NAMALWA (cell line): ENCODE measurements at places on chromosomes 2 and 18.

DNA sequence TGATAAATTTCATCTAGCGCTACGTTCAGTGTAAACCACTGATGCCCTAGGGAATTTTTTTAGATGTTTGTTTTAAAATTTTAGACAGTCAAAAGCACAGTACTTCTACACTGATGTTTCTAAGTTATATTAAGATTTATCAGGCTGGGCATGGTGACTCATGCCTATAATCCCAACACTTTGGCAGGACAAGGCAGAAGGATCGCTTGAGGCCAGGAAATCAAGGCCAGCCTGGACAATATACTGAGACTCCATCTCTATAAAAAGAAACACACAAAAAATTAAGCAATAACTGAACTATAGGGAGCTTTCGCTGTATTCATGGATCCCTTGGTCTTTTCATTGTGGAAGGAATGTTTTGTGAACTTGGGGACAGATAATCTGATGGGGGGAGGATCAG lies 50.6 kb upstream of the MAPRE2 start:
- no peak for DNase-seq

GRCh38 chr18:6949800-6950586 lies 167.6 kb downstream of the LAMA1 start:
- no peak for DNase-seq

GRCh38 chr18:37222999-37223378 lies 342.6 kb downstream of the CELF4 start:
- DNase-seq, result no peak

- DNase-seq, result no peak
Observed at GRCh38 chr18:76571689-76572088, 76.6 kb upstream of the ZNF516 start.

GRCh38 chr2:240403396-240404104 lies 31.9 kb upstream of the GPC1 start:
- DNase-seq, result no peak

GRCh38 chr2:104233591-104233990 lies 620.3 kb upstream of the POU3F3 start:
- no peak for DNase-seq

GRCh38 chr18:72820571-72820970 lies 47.2 kb downstream of the NETO1 start:
- no peak for DNase-seq

- DNase-seq, result no peak
Observed at GRCh38 chr2:38092196-38092902, 16.4 kb upstream of the CYP1B1 start.

GRCh38 chr2:49286045-49286444 lies 131.7 kb upstream of the FSHR start:
- DNase-seq, result no peak

DNA sequence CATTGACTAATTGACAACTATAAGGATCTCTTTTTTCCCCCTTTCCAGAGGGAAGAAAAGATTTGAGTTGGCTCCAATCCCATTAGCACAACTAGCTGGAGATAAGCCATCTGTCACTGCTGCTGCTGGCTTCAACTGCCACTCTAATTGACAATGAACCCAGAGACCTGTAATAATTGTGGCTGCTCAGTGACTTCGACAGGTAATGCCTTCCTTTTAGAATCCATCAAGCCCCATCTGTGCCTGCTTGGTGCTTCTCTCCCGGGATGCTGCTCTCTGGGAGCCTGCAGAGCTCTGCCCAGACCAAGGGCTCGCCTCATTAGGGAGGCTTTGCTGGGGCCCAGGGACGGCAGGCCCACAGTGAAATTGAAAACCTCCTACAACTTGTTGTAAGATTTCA lies 376.7 kb upstream of the SOX11 start:
- no peak for DNase-seq

- no peak for DNase-seq
Observed at GRCh38 chr18:59672235-59672711, 24.9 kb downstream of the CCBE1 start.

- peak; percentile 31 for DNase-seq
Observed at GRCh38 chr2:121603185-121603584, 46.1 kb downstream of the CLASP1 start.

- no peak for DNase-seq
Observed at GRCh38 chr2:28054916-28055315, 164.4 kb downstream of the BABAM2 start.

GRCh38 chr2:45134726-45135125 lies 125.5 kb upstream of the SIX2 start:
- DNase-seq, result peak; percentile 72

GRCh38 chr2:9824956-9825720 lies 18.1 kb upstream of the TAF1B start:
- DNase-seq, result no peak

DNA sequence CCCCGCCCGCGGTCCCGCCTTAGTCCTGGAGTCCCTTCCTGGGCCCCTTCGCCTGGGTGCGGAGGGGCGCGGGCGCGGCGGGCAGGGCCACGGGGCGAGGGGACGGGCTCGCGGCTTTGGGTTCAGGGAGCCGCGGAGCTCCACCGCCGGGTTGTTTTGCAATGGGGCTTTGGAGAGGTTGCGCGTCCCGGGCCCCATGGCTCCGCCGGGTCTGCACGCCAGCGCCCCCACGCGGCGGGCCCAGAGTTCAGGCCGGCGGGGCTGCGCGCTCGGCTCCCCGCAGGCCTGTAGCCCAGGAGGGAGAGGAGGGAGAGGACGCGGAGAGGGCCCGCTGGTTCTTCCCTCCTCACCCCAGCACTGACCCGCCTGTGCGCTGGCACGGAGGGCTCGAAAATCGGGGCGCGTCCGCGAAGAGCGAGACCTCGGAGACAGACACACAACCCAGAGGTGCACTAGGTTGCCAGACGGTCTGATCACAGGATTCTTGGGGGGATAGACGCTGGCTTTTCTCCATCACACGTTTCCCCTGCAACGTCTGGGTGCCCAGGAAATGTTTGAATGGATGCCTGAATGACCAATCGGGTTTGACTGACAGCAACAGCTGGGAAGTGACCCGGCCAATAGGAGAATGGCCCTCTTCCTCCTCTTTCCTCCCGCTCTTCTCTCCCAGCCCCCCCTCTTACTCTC lies 4.9 kb upstream of the SIX2 start:
- DNase-seq, result no peak

- no peak for DNase-seq
Observed at GRCh38 chr2:72083751-72084583, 63.7 kb downstream of the CYP26B1 start.

DNA sequence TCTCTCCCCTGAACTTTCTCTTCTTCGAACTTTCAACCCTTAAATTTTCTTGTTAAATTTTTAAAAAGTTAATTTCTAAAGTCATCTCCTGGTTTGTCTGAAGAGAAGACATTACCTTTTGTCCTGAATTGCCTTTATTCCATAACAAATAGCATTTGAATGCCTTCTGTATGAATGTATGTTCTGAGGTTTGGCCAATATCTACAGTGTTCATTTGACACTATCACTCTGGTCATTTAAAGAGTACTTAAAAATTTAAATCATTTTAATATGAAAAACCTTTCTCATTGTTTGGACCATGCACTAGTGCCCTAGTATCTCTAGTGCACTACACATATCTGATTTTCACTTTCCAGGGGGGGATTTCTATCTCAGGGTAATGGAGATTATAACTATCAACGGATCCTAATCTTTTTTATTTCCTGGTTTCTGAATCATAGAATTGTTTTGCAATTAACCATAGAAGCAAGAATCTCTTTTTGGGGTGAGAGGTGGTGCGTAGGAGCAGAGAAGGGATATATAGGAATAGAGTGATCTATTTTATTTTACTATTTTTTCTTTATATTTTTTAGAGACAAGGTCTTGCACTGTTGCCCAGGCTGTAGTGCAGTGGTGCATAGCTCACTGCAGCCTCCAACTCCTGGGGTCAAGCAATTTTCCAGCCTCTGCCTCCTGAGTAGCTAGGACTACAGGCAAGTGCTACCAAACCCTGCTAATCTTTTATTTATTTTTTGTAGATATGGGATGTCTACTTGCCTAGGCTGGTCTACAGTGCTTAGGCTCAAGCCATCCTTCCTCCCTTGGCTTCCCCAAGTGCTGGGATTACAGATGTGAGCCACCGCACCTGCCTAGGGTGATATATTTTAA lies 25.5 kb downstream of the TANC1 start:
- no peak for DNase-seq

GRCh38 chr2:62641410-62641843 lies 64.1 kb upstream of the EHBP1 start:
- DNase-seq, result no peak

- DNase-seq, result no peak
Observed at GRCh38 chr2:148959745-148960144, 78.8 kb upstream of the LYPD6B start.

- no peak for DNase-seq
Observed at GRCh38 chr2:144374163-144374661, 145.7 kb downstream of the ZEB2 start.
